ENCODE measurements at places on chromosomes 1 and 21. TPM values are rescaled to one million over a fixed set of nuclear protein-coding genes. Genes with fewer than 3 reads are reported as not detected.

Gene TMIGD3
- total RNA-seq = not detected

Gene SYNJ1
- 5.8 TPM for total RNA-seq

Gene CDCP2
- not detected for total RNA-seq

Gene UBL4B
- total RNA-seq = not detected

Gene PTGER3
- total RNA-seq = 14.9 TPM

Gene FCAMR
- not detected for total RNA-seq

Gene NHLH1
- 0.11 TPM for total RNA-seq

Gene CD34
- 0.44 TPM for total RNA-seq
